Breast epithelium (tissue), 4 donors: ENCODE measurements at places on chromosomes 4 and X.
A peak's percentile ranks its signal among the peaks of the same experiment; 100 is the strongest.

DNA sequence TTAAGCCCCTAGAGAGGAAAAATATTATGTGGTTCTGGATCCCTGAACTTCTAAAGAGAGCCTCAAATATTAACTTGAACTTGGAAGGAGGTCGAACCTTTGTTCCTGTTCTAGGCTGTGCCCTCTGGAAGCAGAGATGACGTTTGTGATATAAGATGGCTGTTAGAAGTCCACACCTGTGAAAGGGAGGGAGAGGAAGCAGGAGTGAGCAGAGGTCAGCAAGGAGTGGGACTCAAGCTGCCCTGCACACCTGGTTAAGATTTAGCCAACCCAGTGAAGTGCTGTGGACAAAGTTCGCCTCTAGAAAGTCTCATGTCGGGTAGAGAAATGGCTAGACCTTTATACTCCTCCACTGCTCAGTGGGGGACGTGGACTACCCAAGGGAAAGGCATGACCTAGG is 566.2 kb downstream of the MID1IP1 start:
- H3K4me1 ChIP-seq: no peaks in the 10 kb centered on the region
- no peak overlapping the region for H3K27ac ChIP-seq
- no peak for DNase-seq
- H3K36me3 ChIP-seq: no peaks in the 10 kb centered on the region
- no peaks in the 10 kb centered on the region for H3K27me3 ChIP-seq
- H3K4me3 ChIP-seq: no peak overlapping the region

DNA sequence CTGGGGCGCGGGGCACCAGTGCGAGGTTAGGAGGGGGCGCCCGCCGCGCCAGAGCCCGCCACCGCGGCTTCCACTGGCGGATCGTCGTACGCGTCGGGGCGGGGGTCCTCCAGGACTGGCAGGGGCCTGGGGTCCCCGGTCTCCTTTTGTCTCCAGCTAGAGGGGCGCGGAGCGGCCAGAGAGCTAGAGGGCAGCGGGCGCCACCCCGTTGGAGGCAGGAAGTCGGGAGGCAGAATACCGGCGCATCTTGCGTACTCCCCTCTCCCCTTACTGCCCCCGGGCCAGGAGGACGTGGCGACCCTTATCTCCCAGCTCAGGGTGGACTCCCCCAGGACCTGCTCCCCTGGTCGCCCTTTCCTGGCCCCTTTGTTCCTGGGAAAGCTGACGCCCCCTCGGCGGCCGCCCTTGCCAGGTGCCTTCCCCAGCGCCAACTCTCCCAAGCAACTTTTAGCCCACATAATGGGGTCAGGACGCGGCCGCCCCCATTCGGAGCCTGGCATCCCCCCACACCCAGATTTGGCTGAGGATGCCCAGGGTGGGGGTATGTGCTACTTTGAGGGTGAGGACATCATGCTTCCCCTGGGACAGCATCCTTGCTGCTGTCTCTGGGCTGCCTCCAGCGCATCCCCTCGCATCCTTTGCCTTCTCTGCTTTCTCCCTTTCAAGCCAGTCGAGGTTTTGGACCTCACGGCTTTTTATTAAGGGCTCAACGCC is 933 bp downstream of the CNKSR2 start:
- no peaks in the 10 kb centered on the region for H3K4me1 ChIP-seq
- H3K27me3 ChIP-seq: peaks cover 26% of the 10 kb centered on the region
- H3K27ac ChIP-seq: peak overlapping the region; percentile 4
- H3K4me3 ChIP-seq: peak overlapping the region; percentile 57
- no peak for DNase-seq

- H3K36me3 ChIP-seq: no peaks in the 10 kb centered on the region
- no peaks in the 10 kb centered on the region for H3K27me3 ChIP-seq
- no peak overlapping the region for H3K27ac ChIP-seq
- H3K4me1 ChIP-seq: no peaks in the 10 kb centered on the region
Measured at GRCh38 chr4:156749426-156750403, 221.9 kb downstream of the PDGFC start.

DNA sequence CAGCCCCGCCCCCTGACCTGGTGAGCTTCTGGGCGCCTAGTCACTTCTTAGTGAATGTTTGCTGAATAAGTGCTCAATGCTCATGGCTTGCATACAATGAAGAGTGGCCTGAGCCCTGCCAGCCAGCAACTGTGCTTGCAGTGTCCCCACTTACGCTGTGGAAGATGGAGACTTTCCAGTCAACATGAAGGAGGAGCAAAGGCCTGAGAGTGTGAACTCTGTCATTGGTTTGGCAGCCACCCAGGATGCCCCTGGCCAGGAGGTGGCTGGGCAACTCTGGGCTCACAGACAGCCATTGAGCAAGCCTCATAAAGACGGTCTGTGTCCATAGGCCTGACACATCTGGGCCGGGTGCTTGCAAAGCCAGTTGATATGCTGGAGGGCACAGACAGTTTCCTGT is 72.1 kb upstream of the MAMLD1 start:
- no peaks in the 10 kb centered on the region for H3K27me3 ChIP-seq
- no peaks in the 10 kb centered on the region for H3K4me1 ChIP-seq
- no peaks in the 10 kb centered on the region for H3K36me3 ChIP-seq
- H3K4me3 ChIP-seq: no peak overlapping the region
- H3K27ac ChIP-seq: no peak overlapping the region
- DNase-seq: peak; percentile 70

GRCh38 chr4:119172223-119172622 is 36.6 kb downstream of the MYOZ2 start:
- DNase-seq: no peak
- H3K27me3 ChIP-seq: no peaks in the 10 kb centered on the region
- no peak overlapping the region for H3K27ac ChIP-seq
- H3K4me3 ChIP-seq: no peak overlapping the region
- no peaks in the 10 kb centered on the region for H3K4me1 ChIP-seq

DNA sequence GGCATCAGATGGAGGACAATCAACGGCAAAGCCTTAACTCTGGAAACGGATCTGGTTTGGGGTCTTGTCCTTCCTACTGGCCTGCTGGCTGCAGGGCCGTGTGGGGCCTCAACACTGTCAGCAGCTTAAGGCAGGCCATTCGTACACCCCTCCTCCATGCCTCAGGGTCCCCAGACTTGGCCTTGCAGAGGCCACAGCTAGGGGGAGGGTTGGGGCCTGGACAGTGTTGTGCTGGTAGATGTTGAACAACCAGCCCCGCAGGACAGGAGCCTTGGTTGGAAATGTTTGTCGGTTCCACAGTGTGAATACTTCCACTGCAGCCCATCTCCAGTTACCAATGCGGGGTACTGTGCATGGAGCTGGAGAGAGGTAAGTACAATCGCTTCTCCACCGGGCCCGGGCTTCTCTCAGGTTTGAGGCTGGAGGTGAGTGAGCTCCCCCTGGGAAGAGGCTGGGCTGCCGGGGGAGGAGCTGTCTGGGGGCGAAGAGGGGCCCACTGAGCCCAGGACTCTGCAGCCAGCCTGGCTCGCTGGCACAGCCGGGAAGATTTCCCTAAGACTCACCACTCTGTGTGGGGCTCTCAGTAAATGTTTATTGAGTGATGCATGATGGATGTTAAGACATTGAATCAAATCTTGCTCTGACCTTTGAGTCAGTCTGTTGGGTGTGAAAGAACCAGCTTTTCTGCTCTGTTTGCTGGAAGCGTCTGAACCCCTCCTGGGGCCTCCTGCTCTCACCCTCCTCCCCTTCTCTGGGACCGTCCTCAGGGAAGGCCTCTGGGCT is 19.7 kb upstream of the GPR78 start:
- H3K36me3 ChIP-seq: no peaks in the 10 kb centered on the region
- no peaks in the 10 kb centered on the region for H3K4me1 ChIP-seq
- no peak overlapping the region for H3K4me3 ChIP-seq
- H3K27ac ChIP-seq: no peak overlapping the region

- H3K27ac ChIP-seq: no peak overlapping the region
- DNase-seq: no peak
- H3K36me3 ChIP-seq: no peaks in the 10 kb centered on the region
- H3K4me3 ChIP-seq: no peak overlapping the region
- H3K4me1 ChIP-seq: no peaks in the 10 kb centered on the region
Measured at GRCh38 chrX:28391528-28391927, 195.7 kb upstream of the IL1RAPL1 start.

GRCh38 chr4:650461-650860 is 23.6 kb downstream of the ATP5ME start:
- H3K27ac ChIP-seq: no peak overlapping the region
- peaks cover 56% of the 10 kb centered on the region for H3K27me3 ChIP-seq
- H3K4me1 ChIP-seq: no peaks in the 10 kb centered on the region

GRCh38 chr4:158821228-158821971 is 52.6 kb downstream of the FNIP2 start:
- no peaks in the 10 kb centered on the region for H3K36me3 ChIP-seq
- no peak overlapping the region for H3K27ac ChIP-seq
- H3K27me3 ChIP-seq: no peaks in the 10 kb centered on the region
- DNase-seq: no peak
- H3K4me3 ChIP-seq: no peak overlapping the region

GRCh38 chr4:12881945-12882584 is 602.1 kb downstream of the RAB28 start:
- no peaks in the 10 kb centered on the region for H3K36me3 ChIP-seq
- H3K4me1 ChIP-seq: no peaks in the 10 kb centered on the region
- H3K4me3 ChIP-seq: no peak overlapping the region

DNA sequence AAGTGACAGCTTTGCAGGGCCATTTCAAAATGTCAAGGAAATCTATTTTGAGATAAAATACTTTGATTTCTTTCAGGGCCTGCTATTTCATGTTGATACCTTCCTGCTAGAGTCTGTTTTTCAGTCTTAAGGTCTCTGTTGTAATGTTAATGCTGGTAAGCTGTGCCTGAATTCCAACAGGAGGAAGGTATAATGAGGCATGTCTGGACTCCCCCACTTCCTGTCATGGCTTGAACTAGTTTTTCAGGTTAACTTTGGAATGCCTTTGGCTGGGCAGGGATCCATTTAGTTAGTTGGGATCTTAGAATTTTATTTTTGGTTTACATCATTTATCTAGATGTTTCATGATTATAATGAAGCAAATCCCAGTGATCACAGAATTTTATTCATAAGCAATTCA is 279.0 kb downstream of the CFAP47 start:
- H3K27ac ChIP-seq: no peak overlapping the region
- H3K4me3 ChIP-seq: no peak overlapping the region
- peaks cover 5% of the 10 kb centered on the region for H3K27me3 ChIP-seq
- no peak for DNase-seq

DNA sequence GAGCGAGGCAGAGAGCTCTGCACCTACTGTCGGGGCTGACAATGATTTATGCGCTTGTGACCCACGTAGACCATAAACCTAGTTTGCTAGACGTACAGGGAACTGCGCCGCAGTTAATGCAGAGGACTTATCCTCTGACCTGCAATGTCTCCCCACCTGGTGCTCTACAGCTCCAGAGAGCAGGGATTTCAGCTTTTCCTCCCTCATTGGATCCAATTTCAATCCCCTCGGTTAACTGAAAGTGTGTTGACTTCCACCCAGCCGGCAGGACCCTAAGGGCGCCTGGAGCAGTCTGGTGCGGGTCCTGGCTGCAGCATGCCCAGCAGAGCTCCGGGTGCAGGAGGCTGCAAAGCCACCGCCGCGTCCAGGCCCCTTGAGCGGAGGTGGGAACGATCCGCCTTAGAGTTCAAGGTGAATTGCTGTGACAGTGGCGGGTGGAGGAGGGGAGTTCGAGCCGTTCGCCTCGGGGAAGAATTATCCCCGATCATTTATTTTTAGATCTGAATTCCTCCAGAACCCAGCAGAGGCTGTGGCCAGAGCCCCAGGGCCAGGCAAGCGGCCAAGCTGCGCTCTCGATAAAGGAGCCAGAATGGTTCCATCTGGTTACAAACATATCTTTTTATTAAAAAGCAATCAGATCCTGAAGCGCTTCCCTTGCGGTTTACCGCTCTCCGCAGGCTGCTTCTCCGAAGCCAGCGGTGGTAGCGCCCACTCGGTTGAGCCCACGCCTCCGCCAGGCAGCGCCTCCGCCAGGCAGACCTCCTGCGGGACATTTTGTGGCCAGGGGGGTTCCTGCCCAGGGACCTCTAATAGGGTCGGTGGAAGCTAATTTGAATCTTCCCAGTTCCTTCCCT is 66.0 kb downstream of the FBXO8 start:
- no peaks in the 10 kb centered on the region for H3K4me1 ChIP-seq
- no peaks in the 10 kb centered on the region for H3K27me3 ChIP-seq
- no peak for DNase-seq
- no peak overlapping the region for H3K27ac ChIP-seq

DNA sequence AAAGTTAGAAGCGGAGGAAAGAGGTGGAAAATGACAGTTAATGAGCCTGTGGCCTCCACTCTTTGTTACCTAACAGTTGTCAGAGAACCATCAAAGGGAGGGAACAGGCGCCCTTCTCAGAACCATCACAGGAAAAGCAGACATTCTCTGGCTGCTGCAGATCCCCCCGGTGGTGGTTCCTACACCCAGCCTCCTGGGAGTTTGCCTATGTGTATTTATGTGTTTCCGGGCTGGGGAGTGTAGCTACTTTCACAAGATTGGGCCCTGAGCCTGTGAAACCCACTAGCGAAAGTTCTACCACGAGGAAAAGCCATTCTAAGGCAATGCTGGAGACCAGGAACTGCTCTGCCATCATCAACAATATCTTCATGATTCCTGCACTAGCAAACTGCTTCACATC is 52.7 kb upstream of the BCOR start:
- H3K27me3 ChIP-seq: peaks cover 99% of the 10 kb centered on the region
- no peaks in the 10 kb centered on the region for H3K36me3 ChIP-seq

- H3K4me3 ChIP-seq: no peak overlapping the region
- no peaks in the 10 kb centered on the region for H3K36me3 ChIP-seq
- no peak overlapping the region for H3K27ac ChIP-seq
- no peaks in the 10 kb centered on the region for H3K4me1 ChIP-seq
- H3K27me3 ChIP-seq: peaks cover 7% of the 10 kb centered on the region
- DNase-seq: no peak
Measured at GRCh38 chrX:56796641-56797395, 67.8 kb downstream of the NBDY start.

DNA sequence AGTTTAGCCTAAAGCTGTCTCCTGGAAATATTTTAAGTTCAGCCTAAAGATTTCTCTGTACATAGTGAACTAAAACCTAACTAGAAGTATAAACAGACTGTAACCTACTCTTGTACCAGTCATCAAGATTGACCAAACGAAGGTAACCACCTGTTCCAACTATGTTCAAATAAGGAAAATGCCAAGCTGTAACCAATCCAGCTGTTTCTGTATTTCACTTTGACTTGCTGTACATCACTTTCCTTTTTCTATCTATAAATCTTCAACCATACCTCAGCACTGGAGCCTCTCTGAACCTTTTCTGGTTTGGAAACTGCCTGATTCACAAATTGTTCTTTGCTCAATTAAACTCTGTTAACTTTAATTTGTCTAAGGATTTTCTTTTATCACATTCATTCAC is 3.1 kb upstream of the CYSLTR1 start:
- H3K4me3 ChIP-seq: no peak overlapping the region
- H3K36me3 ChIP-seq: no peaks in the 10 kb centered on the region
- peaks cover 24% of the 10 kb centered on the region for H3K27me3 ChIP-seq
- DNase-seq: no peak

- H3K4me1 ChIP-seq: no peaks in the 10 kb centered on the region
- H3K27ac ChIP-seq: no peak overlapping the region
- H3K27me3 ChIP-seq: peaks cover 53% of the 10 kb centered on the region
- H3K4me3 ChIP-seq: no peak overlapping the region
Measured at GRCh38 chrX:53246231-53246630, 21.2 kb upstream of the KDM5C start.
